ENCODE measurements at places on chromosomes 11 and 22.

GRCh38 chr11:133078591-133079404 is 453.5 kb downstream of the OPCML start:
- peak; percentile 48 for DNase-seq

DNA sequence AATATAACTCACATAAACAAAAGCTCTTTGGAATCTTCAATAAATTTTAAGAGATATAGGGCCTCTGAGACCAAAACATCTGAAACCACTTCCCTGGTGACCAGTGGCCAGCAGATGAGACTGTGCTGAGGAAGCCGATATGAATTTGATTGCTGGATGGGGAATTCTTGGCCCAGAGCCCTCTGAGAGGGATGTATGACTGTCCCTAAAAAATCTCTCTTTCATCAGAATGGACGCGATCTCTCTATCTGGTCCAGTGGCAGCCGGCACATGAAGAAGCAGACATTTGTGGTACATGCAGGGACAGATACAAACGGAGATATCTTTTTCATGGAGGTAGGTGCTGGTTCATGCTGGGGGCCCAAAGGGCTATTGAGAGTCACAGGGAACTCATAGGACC is 37.5 kb downstream of the MYBPC3 start:
- DNase-seq: peak; percentile 26

DNA sequence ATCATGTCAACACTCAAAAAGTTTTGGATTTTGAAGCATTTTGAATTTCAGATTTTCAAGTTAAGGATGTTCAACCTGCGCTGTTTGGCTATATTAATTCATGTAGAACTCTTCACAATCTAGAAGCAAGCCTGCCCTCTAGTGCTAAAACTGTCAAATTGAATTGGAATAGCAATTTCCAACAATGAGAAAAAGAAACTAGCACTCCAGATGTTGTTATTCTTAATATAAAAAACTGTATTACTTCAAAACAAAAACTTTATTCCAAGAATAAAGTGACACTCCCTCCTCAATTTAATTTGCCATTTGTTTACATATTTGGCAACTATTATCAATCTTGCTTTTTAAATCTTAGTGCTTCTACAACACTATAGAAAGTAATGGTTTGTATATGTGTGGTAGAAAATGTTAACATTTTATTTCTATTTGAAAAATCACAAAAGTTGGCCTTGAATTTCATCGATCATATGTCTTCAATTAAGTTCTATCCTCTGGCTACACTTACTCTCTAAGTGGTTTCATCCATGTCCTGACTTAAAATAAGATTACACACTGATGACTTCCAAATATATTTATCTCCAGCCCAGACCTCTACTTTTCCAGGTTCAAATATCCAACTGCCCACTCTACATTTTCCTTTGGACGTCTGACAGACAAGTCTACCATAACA is 36.6 kb downstream of the DCUN1D5 start:
- peak; percentile 59 for DNase-seq

GRCh38 chr11:46338636-46338987 is 8.7 kb upstream of the DGKZ start:
- no peak for DNase-seq

DNA sequence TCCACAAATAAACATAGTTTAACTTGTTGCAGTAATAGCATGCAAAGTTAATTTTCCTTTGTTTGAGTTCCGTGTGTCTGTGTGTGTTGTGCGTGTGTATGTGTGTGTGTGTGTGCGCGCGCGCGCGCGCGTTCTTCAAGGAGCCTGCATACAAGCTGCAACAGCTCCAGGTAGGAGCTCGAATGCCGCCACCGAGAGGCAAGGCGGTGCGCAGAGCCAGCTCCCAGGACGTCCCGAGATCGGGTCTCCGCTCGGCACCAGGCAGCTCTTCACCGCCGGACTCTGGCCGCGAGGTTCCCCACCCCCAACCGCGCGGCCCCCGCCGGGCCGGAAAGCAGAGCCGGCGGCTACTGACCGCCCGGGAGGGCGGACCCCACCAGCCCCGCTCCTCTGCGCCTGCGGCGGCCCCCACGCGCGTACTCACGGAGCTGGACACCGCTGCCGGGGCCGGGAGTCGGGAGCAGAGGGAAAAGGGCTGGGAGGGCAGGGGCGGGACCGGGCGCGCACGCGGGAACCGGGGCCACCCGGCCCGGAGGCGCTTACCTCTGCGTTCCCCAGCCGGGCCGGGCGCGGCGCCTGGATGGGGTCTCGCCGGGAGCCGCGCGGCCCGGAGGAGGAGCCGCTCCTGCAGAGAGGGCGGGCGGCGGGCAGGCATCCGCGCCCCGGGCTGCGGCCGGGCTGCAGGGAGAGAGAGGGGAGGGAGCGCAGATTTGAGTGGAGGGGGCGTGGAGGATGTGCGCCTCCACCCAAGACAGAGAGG is 40.4 kb upstream of the AKIP1 start:
- DNase-seq: peak; percentile 73

- peak; percentile 63 for DNase-seq
Observed at GRCh38 chr22:43151251-43152002, at the start of gene TSPO. TSS of gene TSPO (plus strand) at chr22:43151559. CDS start at chr22:43159239, 7,680 bp downstream.

- DNase-seq: peak; percentile 36
Observed at GRCh38 chr11:94593030-94593429, 25.9 kb downstream of the PIWIL4 start.

DNA sequence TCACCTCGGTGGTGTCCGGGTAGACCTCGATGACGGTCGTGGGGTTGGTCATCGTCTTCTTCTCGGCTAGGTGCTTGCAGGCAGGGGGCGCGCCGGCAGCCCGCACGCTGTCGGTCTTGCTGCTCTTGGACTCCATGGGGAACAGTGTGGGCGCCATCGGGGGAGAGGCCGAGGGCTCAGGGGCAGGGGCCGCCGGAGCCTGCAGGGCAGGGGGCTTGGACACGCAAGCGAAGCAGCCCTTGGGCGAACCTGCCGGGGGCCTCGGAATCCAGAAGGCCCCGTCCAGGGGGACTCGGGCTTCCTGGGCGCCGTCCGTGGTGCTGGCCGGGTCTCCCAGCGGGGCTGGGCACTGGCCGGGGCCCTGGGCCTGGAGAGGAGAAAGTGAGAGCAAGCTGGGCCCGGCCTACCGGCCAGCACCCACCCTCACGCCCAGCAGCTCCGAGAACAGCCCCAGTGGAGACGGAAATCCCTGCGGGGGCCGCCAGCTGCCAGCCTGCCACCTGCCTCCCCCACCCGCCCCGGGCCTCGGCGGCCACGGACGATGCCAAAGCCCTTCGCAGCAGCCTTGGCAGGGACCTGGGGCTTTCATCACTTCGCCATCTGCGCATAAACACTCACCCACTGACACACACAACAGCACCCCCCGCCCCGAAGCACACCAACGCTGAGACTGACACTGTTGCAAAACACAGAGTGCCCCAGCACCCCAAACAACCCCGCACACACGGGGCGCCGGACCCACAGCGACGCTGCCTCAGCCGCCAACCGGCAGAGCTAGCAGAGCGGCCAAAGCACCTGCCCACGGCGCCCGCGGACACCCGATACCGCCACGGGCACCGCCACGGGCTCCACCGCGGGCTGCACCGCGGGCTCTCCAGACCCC is 2.4 kb downstream of the IFITM10 start:
- no peak for DNase-seq

All from fibroblast of skin of right biceps (primary cell).